ENCODE measurements at places on chromosomes 7 and 10.

- DNase-seq = no peak
Observed at GRCh38 chr7:95126053-95126709, 198.2 kb downstream of the PON1 start.

DNA sequence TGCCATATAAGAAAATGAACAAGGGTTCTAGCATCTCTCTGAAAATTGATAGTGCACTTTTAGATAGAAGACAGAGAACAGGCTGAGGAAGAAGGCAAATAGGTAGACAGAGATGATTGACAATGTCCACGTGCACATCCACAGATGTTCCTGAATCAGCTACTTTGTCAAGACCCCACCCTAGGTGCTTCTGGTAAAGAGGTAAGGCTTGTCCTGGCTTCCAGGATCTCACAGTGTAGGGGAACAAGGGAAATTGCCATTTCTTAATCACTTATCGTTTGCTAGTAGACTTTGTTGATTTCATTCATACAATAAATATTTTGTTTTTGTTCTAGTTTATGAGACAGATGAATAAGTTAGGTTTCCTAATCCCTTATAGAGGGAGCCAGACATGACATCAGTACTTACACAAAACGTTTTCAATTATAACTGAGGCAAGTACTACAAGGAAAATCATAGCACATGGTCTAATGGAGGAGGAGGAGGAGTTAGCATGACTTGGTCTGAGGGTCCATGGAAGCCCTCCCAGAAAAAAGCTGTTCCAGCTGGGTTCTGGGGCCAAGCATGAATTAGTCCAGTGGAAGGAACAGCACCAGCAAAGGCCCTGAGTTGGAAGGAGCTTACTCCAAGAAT lies 115.9 kb upstream of the ARID5B start:
- DNase-seq = no peak

DNA sequence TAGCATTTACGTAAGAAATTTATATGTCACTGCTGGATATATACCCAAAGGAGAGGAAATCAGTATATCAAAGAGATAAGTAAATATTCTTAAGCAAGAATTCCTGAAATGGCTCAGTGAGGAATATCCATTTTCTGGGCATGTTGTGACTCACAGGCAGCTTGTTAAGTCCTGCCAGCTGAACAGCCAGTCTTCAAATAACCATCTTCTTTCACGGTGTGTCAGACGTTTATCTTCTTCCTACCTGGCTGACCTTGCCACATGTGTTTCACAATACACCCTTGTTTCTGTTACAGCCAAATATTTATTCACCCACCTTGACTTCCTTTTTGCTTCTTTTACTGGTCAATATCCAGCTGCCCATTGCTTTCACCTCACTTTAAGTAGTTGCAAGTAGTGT lies 648.1 kb downstream of the ANKRD7 start:
- DNase-seq = no peak

DNA sequence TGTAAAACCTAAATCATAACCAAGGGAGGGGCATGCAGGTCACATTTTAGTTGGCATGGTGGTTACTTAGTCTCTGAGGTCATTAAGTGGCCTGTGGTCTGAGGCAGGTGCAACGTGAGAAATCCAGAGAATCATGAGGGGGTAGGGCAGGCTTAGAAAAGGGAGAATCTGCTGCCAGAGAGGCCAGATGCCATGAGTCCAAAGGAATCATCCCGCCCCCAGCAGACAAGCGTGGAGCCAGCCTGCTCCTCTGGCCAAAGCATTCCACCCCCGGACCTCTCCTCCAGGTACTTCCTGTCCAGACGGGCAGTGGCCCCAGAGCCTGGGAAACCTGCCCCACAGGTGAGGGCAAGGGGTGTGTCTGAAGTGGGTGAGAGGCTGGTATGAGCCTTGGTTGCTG lies 196.4 kb upstream of the ZNF32 start:
- no peak for DNase-seq

DNA sequence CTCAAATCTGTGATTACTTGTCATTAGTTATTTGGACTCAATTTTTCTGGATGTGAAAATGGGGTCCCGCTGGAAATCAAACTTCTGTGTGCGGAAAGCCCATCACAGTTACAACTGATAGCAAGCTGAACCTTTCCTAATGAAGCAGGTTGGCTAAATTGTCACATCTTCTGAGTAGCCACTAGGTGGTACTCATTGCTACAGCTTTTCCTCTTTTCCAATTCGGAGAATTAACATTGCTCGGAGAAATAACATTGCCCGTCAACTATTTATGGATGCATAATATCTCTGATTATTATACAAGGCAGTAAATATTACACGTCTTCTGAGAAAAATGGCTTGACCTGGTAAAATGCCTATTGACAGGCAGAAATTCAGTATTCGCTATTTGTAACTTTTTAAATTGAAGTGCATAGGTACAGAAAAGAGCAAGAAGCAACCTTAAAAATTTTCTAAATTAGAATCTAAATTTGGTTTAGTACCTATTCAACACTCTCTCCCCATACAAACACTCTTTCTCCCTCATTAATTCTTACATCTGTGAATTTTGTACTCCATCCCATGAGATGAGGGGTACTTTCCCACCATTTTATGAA lies 17.3 kb upstream of the BLOC1S2 start:
- DNase-seq = no peak

DNA sequence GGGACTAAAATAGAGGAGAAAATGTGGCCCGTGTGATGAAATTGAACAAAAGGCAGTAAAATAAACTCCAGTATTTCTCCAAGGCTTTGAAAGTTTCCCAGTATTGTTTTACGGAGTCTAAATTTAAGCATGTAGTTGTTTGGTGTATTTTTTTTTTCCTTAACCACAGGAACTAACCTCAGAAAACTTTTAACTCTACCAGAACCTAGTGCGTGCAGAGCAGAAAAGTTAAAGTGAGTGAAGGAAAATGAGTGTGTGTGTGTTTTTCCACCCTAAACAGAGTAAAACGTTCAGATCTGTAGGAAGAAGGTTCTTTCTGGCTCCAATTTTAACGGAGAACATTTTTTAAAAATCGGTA lies 812 bp downstream of the PROSER2 start:
- DNase-seq = no peak

GRCh38 chr10:14378387-14378960 lies 47.8 kb upstream of the FRMD4A start:
- no peak for DNase-seq

DNA sequence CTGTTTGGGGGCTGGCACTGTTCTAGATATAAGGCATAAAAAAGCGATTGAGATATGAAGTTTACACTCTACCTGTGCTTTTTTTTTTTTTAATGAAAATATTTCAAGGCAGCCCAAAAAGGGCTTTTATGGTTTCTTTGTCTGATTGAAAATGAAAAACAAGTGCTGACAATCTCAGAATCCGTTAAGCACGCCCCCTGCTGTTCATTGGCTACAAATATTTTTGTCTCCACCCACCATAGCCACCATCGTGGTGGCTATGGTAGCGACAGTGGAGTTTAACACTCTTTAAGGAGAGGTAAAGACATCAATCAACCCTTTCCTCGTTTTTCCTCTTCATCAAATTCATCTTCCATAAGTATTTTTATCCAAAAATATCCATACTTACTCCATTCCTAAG lies 94.2 kb downstream of the CD36 start:
- no peak for DNase-seq

- no peak for DNase-seq
Observed at GRCh38 chr10:111114758-111115500, 38.1 kb downstream of the ADRA2A start.

DNA sequence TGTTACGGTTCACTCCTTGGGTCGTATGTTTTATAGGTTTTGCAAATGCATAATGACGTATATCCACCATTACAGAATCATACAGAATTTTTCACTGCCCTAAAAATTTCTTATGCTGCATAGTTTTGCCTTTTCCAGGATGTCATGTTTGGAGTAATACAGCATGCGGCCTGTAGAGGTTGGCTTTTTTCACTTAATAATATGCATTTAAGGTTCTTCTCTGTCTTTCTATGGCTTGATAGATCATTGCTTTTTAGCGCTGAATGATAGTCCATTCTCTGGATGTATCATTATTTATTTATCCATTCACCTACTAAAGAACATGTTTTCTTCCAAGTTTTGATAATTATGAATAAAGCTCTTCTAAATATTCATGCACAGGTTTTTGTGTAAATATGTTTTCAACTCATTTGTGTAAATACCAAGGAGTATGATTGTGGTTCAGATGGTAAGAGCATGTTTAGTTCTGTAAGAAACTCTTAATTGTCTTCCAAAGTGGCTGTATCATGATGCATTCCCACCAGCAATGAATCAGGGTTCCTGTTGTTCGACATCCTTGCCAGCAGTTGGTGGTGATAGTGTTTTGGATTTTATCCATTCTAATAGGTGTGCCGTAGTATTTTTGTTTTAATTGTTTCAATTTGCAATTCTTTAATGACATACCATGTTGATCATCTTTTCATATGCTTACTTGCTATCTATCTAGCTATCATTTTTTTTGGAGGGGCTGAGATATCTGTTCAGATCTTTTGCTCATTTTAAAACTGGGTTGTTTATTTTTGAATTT lies 531.2 kb upstream of the GHITM start:
- no peak for DNase-seq
